ENCODE measurements at places on chromosomes 13 and 19.
A peak's percentile ranks its signal among the peaks of the same experiment; 100 is the strongest.

DNA sequence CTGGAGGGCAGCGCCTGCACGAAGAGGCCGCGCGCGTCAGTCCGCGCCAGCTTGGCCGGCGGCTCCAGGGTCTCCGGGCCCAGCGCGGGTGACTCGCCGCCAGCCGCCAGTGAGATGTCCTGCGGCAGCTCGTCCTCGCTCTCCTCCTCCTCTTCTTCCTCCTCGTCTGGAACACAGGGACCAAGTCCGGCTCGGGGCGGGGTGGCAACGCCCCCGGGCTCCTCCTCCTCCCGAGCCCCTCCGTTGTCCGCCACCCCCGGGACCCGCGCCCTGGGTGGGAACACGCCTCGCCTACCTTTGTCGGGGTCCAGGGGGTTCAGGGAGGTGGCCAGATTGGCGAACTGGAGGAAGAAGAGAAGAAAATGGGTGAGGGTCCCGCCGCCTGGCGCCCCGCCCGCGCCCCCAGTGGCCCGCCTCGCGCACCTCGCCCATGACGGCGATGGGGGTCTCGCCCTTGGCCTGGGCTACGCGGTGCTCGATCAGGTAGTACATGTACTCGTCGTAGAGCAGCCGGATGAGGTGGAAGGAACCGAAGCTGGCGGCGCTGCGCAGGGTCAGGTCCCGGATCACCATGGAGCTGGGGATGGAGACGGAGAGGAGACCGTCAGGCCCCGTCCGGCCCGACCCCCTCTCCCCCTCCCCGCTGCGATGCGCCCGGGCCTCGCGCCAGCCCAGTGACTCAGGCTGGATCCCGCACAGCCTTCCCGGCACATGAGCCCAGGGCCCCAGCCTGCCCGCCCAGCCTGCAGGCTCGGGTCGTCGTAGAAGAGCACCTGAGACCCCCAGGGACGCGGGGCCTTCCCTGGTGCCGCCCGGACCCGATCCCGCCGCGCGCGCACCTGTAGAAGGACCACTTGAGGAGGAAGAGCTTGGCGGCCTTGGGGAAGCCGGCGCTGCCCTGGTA is 10.6 kb downstream of the DCAF15 start:
- peak; percentile 66 for DNase-seq

GRCh38 chr13:44079413-44080205 is 199.9 kb downstream of the LACC1 start:
- no peak for DNase-seq

GRCh38 chr19:10105509-10106099 is 558 bp upstream of the PPAN start:
- DNase-seq, result no peak

GRCh38 chr13:80523134-80523533 is 182.2 kb upstream of the SPRY2 start:
- DNase-seq, result no peak

All from astrocyte of the spinal cord (primary cell).